ENCODE measurements at places on chromosomes 12 and 14. TPM values are rescaled to one million over a fixed set of nuclear protein-coding genes. Genes with fewer than 3 reads are reported as not detected.

DNA sequence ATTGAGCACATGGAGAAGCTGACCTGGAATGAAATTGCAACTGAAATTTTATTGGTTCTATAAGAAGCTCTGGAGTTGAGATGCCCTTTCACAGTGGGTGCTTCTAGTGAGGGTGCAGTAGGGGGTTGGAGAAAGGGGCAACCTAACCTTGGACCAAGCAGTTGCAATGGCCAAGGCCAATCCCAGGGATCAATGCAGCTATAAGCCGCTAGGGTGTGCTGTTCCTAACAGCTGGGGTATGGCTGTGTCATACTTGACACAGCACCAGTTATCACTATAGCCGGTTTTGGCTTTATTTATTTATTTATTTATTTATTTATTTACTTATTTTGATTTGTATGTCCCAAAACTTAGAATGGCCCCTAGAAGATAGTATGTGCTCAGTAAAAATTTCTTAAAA, 505.9 kb downstream of the FLRT2 start:
- H3K4me3 ChIP-seq = no peak overlapping the region
- no peaks in the 10 kb centered on the region for H3K27me3 ChIP-seq
- H3K36me3 ChIP-seq = no peaks in the 10 kb centered on the region
- no peak for DNase-seq

Gene LTBP2
- polyA plus RNA-seq = 7.1 TPM

DNA sequence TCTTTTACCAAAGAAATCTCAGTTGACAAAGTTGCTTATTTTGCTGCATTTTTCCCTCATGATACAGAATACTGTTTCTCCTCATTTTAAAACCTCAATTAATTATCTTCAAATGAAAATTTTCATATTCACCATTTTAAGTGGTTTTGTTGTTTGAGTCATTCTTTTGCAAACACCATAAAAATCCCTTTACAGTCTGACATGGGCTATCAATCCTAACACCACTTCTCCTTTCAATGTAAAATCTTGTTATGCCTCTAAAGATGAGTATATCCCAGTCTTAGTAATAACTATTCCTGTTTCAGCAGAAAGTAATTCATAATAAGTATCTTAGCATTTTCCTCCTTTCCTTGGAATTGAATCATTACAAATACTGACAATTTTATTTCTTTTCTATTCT, 192.2 kb downstream of the SYT1 start:
- no peak for DNase-seq
- no peaks in the 10 kb centered on the region for H3K27me3 ChIP-seq
- H3K4me1 ChIP-seq = no peaks in the 10 kb centered on the region
- no peaks in the 10 kb centered on the region for H3K36me3 ChIP-seq

Gene TSPAN9
- 14.5 TPM for polyA plus RNA-seq

GRCh38 chr14:61575551-61576150, 119.7 kb upstream of the HIF1A start:
- DNase-seq = no peak
- H3K27me3 ChIP-seq = no peaks in the 10 kb centered on the region
- no peaks in the 10 kb centered on the region for H3K36me3 ChIP-seq
- H3K4me1 ChIP-seq = peaks cover 33% of the 10 kb centered on the region

DNA sequence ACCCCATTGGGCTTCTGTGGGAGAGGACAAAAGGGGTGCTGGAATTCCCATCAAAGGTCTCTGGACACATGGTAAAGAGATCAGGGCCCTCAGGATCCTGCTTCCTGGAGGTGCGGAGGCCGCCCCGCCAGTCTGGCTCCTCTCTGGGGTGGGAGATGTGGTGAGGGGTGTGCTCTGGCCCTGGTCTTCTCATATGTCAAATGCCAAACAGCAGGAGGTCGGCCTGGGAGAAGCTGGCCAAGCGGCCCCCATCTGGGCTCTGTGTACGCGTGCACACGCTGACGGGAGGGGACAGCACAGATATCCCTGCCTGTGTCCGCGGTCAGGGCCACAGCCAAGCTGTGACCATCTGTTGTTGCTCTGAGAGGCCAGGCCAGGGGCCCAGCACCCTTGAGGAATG, 14.1 kb downstream of the FIGNL2 start:
- H3K4me1 ChIP-seq = no peaks in the 10 kb centered on the region
- peaks cover 11% of the 10 kb centered on the region for H3K27me3 ChIP-seq
- no peak for DNase-seq
- no peaks in the 10 kb centered on the region for H3K36me3 ChIP-seq
- no peak overlapping the region for H3K27ac ChIP-seq

DNA sequence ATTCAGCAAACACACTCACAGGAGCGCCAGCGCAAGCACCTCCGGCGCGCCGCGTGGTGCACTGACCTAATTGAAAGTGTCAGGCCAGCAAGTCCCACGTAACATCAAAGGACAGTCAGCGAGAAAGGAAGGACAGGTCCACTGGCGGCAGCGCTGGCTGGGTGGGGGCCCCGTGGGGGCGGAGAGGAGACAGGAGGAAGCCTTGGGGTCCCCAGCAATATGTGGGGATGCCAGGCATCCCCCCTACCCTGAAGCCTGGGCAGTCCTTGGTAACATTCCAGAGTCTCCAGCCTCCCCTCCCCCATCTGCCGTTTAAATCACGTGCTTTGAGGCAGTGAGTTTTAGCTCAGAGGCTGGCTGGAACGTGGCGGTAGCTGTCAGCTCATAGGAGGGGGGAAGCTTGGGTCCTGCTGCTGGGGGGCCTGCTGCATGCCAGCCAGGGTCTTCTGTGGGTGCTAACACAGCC, 159.2 kb downstream of the CALM1 start:
- H3K27ac ChIP-seq = peak overlapping the region; percentile 73
- H3K4me1 ChIP-seq = no peaks in the 10 kb centered on the region
- DNase-seq = peak; percentile 82
- no peaks in the 10 kb centered on the region for H3K36me3 ChIP-seq

Gene OR4M1
- polyA plus RNA-seq = not detected

DNA sequence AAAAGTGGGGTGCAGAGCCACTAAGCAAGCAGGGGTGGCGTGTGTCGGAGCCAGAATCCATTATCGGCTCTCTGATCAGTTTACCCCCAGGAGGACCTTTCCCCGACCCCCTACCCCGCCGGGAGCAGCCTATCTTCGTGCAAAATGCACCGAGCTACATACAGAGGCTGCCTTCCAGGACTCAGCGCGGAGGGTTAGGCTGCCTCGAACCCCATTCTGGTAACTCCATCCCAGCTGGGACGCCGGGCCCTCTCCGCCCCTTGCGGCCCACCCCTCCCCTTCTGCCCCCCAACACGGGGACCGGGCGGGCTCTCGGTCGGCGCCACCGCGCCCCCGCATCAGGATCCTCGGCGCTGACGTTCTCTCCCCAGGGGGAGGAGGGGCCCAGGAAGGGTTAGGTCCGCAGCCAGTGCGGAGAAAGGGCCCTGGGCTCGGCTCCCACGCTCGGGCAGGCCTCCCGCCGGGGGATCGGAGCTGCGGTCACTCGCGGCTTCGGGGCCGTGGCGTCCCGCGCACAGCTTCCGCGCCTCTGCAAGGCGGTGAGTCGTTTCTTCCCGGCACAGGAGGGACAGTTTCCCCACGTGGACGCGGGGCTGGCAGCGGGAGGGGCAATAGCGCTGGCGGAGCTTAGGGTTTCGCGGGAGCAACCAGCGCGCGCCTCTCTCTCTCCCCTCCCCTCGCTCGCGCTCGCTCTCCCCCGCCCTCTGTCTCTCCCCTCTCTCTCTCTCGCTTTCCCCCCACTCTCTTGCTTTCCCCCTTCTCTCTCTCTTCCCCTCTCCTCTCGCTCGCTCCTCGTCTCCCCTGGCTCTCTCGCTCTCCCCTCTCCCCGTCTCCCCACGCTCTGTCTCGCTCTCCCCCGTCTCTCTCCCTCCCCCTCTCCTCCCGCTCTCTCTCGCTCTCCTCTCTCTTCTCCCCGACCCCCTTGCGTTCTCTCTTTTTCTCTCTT, 12.5 kb upstream of the MAP3K9 start:
- H3K36me3 ChIP-seq = no peaks in the 10 kb centered on the region
- H3K27me3 ChIP-seq = no peaks in the 10 kb centered on the region
- DNase-seq = peak; percentile 76
- H3K4me1 ChIP-seq = peaks cover 13% of the 10 kb centered on the region
- H3K4me3 ChIP-seq = peak overlapping the region; percentile 57

DNA sequence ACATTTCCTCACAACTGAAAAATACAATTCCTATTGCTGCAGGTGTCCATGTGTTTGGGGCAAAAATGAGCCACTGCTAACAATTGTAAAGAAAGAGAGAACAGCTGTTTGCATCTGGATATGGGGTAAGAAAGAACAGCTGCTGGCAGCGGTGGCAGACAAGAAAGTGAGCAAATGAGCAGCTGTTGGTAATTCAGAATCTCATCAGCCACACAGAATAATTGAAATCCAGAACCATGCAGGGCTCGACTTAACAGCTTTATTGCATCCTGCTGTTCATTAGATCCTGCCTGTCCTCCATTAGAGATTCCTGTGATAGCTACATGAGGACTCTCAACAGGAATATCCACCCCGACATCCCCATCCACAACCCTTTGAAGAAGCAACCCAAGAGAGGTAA, 62.5 kb upstream of the TSPAN8 start:
- no peak for DNase-seq
- no peaks in the 10 kb centered on the region for H3K36me3 ChIP-seq
- H3K4me1 ChIP-seq = no peaks in the 10 kb centered on the region

Gene SLCO1C1
- polyA plus RNA-seq = 0.38 TPM

- H3K27ac ChIP-seq = no peak overlapping the region
- DNase-seq = no peak
- H3K4me3 ChIP-seq = no peak overlapping the region
- H3K4me1 ChIP-seq = peaks cover 11% of the 10 kb centered on the region
These were observed 231.8 kb upstream of the CRY1 start for GRCh38 chr12:107325075-107325608.

GRCh38 chr14:92515546-92516343, 2.2 kb downstream of the RIN3 start:
- no peaks in the 10 kb centered on the region for H3K36me3 ChIP-seq
- H3K4me1 ChIP-seq = no peaks in the 10 kb centered on the region
- H3K27me3 ChIP-seq = no peaks in the 10 kb centered on the region
- H3K27ac ChIP-seq = peak overlapping the region; percentile 99
- DNase-seq = peak; percentile 56
- no peak overlapping the region for H3K4me3 ChIP-seq

Gene ALKBH1
- polyA plus RNA-seq = 11.4 TPM

All from sigmoid colon (tissue), 7 donors.